Epithelial cell of esophagus (primary cell): ENCODE measurements at places on chromosomes 16 and 17.
A peak's percentile ranks its signal among the peaks of the same experiment; 100 is the strongest.

GRCh38 chr16:47731252-47731651 is 270.1 kb downstream of the PHKB start:
- DNase-seq, result peak; percentile 69

DNA sequence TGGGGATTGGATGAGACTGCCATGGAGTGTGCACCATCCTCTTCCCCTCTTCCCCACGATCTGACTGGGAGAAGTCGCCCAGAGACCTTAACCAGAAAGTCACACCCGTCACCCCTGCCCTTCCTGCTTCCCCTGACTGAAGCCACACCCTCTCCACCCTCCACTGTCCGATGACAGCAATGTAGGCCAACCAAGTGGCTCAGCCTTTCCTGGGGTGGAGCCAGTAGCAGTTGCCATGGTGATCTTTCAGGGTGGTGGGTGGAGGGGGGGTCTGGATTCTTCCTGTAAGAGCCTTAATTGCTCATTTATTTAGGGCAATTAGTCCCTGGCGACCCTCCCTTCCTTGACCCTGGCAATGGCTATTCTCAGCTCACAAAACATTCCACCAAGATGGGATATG is 37.5 kb upstream of the PHB1 start:
- no peak for DNase-seq

GRCh38 chr17:76747716-76748363 is 9.9 kb downstream of the MFSD11 start:
- no peak for DNase-seq

DNA sequence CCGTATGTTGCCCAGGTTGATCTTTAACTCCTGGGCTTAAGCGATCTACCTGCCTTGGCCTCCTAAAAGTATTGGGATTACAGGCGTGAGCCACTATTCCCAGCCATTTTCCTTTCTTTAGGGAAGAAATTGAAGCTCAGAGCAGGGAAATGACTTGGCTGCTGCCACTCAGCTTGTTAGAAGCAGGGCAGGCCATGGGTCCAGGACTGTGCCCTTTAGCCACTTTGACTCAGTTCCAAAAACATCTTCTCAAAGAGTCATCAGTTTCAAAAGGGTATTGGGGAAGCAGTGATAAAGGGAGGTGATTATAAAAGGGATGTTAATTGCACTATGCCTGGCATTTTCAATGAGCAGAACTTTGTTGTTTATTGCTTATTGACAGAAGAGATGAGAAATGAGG is 402.8 kb downstream of the SNX29 start:
- no peak for DNase-seq

DNA sequence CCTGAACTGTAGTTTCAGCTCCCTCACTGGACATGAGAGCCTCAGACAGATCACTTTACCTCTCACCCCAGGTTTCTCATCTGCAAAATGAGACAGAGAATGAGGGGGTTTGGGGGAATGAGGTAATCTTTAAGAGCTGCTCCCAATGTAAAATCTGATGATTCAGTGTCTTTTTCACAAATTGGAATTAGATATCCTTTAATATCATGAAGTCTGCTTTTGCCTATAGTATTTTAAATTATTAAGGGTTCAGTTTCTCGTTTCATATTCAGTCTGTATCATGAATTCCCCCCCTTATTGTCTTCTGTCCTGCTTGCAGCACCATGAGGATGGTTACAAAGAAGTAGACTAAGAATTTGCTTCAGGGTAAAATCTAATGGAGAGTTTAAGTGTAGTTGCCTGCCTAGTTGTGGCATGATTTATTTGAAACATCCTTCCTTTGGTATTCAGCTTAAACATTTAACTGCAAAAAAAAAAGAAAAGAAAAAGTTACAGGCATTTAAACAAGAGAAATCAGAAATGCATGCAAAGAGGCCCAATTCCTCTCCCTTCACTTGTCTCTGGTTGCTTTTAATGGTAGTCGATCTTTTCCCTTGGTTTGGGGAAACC is 77.3 kb downstream of the WNT3 start:
- DNase-seq, result no peak

DNA sequence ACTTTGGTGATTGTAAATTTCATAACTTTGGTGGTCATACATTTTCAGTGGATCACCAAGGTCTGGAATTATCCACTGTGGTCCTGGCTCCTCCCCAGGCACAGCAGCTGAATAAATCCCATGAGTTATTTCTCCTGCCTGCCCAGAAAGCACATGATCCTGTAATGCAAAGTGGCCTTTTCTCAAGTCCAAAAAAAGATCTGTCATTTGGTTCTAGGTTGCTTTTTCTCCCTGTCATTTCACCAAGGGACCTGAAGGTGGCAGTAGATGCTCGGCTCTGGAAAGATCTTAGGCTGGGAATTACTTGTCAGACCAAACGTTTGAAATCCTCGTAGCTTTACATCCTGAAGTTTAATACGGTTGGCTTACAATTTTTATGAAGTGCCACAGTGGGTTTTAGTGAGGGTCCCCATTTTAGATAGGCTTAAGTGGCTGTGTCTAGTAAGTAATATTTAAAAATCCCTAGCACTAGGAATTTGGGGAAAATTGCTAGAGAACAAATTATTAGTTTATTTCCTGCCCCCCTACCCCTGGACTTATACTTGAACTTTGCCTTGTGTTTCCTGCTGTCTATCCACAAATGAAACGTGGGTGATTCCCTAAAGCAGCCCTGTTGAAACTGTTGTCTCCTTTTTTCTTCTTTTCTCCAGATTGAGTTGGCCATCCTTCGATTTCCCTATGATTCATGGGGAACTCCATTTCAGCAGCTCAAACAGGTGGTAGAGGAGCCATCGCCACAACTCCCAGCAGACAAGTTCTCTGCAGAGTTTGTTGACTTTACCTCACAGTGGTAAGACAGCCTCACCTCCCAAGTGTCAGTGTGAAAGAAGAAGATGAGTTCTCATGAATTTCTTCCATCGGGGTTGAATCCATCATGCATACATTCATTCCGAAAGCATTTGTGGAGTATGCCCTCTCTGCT is 111.7 kb downstream of the MAP2K6 start:
- DNase-seq, result peak; percentile 72

DNA sequence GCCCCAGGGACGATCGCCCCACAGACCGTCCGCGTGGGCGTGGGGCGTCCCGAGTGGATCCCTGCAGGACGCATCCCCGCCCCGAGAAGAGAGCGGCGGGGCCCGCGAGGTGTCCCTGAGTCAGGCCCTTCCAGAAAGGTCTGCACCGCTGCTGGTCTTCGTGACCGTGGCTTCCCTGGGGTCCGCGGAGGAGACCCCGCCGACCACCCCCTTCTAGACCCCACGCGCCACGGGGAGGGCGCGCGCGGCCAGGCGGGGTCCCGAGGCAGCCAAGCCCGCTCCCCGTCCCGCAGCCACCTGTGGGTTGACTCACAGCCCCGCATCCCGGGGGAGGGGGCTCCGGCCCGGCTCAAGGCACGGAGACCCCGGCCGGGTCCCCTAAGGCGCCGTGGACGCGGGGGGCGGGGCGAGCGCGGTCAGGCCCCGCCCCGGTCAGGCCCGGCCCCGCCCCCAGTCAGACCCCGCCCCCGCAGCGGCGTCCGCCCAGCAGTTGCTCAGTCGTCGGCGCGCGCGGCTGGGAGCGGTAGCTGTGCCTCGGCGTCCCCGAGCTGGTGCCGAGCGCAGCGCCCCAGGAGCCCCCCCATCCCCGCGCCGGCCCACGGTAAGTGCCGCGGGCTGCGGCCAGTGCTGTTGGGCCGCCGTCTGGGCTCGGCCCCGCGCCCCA is at the start of gene BAIAP3:
TSS of gene BAIAP3 (plus strand) at position 497 of the 664 bp plus-strand sequence. CDS start 4,905 bp downstream, outside the sequence.
- peak; percentile 56 for DNase-seq

DNA sequence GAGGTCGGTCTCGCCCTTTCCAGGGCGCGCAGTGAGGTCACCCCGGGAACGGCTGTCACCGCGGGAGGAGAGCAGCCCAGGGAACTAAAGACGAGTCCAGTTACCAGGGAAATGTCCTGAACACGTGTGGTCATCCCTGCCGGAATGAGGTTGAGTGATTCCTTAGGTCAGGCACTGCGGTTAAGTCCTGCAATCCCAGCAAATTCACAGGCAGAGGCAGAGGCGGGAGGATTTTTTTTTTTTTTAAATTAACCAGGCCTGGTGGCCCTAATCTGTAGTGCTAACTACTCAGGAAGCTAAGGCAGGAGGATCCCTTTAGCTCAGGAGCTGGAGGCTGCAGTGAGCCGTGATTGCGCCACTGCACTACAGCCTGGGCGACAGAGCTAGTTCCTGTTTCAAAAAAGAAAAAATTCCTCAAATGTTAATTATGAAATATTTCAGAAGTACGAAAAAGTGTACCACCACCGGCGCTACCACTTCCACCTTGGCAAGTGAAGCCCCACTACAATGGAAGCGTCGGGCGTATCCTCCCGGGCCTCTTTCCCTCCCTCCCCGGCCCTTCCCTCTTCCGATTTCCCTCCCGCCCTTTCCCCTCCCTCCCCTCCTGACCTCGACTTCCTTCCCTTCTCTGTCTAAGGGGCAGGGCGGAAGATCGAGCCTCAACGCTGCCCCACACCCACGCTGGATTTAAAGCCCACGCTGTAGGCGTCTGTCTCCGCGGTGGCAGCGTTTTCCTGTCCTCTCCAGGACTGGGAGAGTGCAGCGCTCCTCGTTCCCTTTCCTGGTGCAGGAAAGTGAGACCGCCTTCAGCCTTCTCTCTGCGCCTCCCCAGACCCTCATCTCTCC is 27.3 kb downstream of the SLFN11 start:
- peak; percentile 10 for DNase-seq

DNA sequence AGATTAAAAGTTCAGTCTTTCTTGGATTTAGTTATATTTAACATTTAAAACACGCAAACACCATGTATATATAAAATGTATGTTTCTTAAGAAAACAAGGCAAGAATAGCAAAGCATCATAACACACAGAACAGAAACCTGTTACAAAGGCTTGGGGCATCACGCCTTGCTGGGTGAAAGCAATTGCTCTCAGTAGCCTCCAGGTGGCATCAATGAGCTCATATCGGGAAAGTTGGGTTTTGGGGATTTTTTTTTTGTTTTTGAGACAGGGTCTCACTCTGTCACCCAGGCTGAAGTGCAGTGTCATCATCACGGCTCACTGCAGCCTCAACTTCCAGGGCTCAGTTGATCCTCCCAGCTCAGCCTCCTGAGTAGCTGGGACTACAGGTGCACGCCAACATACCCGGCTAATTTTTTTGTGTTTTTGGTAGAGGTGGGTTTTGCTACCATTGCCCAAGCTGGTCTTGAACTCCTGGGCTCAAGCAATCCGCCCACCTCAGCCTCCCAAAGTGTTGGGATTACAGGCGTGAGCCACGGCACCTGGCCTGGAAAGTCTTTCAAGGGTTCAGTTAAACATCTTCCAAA is 56.9 kb downstream of the CYB5D2 start:
- DNase-seq, result peak; percentile 46

GRCh38 chr17:13569398-13570123 is 32.2 kb downstream of the HS3ST3A1 start:
- no peak for DNase-seq

DNA sequence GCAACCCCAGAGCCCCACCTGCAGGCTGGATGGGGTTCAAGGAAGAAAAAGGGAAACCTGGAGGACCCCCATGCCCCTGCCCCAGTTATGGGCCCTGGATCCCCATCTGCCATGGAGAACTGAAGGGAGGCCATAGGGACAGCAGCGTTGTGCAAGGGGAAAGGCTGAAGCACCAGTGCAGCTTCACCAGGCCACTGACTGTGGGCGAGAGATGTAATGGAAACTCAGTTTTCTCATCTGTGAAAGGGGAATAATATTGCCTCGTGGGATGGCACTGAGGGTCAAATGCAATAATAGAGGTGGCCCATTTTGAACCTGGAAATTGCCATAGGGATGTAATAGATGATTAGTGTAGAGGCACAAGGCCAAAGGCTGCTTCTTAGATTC is 9.9 kb upstream of the TSPOAP1 start:
- no peak for DNase-seq

GRCh38 chr17:58312021-58312630 is 16.5 kb downstream of the TSPOAP1 start:
- DNase-seq, result no peak

- DNase-seq, result peak; percentile 82
Measured at GRCh38 chr17:55726440-55726839, 3.8 kb upstream of the TMEM100 start.

DNA sequence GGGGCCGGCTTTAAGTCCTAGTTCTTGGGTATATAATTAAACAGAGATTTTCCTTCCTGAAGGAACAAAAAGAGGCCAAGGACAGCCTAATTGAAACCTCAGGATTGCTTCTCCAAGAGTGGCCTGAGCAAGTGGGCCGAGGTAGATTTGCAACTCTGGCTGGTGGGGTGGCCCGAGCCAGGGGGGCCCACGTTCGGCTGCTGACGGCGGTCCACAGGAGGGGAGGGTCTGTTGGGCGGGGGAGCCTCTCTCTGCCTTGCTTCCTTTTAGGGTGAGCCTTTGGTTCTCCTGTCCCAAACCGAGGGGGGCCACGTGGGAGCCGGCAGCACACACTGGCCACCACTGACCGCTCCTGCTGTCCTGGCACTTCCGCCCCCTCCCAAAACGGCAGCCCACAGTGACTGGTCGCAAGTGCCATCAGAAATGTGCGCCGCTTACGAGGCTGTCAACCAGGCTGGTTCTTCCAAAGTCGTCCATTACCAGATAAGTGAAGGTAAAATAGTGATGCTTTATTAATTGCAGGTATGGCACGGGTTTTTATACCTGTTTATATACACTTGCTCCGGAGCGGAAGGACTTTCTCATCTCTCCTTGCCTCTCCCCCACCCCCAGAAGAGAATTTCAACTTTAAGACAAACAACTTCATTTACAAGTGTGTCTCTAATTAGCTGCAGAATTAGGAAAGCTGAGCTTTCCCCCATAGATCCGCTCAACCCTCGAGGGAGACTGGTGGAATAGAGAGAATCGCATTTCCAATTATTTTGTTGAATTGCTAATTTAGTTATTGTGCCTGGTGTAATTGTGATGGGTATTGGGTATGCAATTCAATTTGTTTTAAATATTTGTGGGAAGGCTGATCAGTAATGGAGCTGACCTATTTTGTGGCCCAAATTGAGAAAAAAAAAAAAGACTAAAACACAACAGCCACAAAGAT is 117.8 kb downstream of the AATF start:
- DNase-seq, result no peak

- no peak for DNase-seq
Measured at GRCh38 chr17:80798595-80799537, 192.8 kb upstream of the CHMP6 start.

DNA sequence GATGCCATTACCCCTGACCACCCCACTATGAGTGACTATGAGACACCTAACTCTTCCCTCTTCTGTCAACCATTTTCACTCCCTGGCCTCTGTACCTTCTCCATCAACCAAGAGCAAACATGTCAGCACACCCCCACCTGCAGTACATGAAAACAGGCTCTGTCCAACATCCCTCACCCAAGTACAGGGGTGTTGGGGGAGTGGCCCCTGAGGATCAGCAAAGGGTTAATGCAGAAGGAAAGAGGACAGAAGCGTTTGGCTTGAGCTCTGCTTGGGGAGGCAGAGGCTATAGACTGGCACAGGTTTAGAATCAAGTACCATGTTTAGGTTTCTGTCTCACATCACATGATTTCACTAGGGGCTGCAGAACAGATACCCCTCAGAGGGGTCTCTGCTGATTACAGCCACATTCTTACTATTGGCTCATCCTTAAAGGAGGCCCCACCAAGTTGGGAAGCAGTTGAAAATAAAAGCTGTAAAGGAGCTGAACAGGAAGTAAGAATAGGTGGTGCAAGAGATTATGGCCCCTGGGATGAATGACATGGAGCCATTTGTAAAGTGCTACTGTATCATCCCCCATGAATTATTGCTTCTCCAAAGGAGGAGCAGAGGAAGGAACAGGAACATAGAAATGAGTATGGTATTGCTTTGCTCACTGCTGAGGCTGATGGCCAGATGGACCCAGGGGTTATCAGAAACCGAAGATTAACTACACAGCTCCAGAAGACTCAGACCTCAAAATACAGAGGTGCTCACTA is 2.4 kb upstream of the PSMC3IP start:
- DNase-seq, result no peak

- DNase-seq, result no peak
Measured at GRCh38 chr16:88286301-88286923, 96.3 kb upstream of the ZNF469 start.

- DNase-seq, result no peak
Measured at GRCh38 chr16:81923296-81923695, 88.0 kb downstream of the SDR42E1 start.
